Endothelial cell (in vitro differentiated cells): ENCODE measurements at places on chromosomes 13 and 19.

DNA sequence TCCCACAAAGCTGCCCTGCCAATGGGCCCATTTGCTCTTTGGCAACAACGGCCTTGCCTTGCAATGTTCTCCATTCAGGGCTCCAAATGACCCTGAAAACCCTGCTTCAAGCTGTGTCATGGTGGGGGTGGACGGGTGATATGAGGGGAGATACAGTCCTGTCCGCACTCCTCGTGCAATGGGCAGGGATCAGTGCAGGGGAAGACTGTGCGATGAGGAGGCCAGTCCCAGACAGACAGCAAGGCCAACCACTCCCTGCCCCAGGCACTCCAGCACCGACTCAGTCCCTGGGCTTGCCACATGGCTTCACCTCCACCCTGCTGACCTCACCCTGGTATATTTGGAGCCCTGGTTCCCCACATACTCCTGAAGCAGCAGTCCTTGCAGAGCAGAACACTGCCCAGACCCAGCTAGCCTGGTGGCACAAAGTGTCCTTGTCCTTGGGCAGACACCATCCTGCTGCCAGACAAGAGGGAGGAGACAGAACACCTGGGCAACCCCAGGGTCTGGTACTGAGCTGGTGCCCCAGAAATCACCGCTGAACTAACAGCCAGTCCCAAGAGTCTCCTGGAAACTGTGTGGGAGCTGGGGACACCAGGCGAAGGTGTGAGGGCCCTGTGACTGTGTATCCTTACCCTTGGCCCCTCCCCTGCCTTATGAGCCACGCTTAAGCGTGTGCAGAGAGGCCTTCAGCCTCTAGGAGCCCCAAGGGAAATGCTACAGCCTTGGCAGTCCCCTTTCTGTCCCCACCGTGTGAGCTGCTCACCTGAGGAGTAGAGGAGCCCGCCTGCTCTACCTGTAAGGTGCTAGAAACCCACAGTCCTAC lies 9.1 kb upstream of the SLC35E1 start:
- DNase-seq, result no peak

DNA sequence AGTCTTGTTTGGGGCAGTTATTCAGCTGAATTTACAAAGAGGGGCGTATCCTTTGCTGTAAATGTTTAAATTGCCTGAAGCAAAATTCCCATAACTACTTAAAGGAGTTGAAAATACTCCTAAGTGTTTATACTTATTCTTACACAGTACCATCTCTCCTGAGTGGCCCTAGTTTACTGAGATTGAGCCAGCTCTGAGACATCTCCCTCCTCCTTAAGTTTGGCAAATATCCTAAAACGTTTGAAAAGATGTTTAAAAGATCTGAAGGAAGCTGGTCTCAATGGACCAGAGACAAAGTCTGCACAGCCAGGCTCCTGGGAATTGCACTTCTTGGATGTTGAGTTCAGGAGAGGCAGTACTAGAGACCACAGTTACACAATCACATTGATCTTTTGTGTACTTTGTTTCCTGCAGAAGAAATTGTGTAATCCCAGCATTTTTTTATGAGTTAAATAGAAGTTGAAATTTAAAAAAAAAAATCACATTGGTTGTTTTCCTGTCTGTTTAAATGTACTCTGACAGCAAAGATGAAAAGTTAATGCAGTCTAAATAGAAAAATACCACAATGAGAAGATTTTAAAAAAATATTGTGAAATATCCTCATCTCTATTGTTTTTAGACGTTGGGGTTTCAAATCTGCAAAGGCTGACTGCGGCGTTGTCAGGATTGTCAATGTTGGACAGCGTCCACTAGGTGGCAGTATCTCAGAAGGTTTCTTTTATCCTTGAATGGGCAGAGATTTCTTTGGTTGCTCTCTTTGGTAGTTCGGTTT lies 20.7 kb downstream of the TNFSF11 start:
- DNase-seq, result peak; percentile 56

- no peak for DNase-seq
These were observed 42.9 kb upstream of the URAD start for GRCh38 chr13:28031220-28031895.

- peak; percentile 81 for DNase-seq
These were observed 5.0 kb downstream of the ZSCAN5A start for GRCh38 chr19:56309511-56310185.

- DNase-seq, result no peak
These were observed 5.0 kb downstream of the TDRD3 start for GRCh38 chr13:60402022-60402421.

DNA sequence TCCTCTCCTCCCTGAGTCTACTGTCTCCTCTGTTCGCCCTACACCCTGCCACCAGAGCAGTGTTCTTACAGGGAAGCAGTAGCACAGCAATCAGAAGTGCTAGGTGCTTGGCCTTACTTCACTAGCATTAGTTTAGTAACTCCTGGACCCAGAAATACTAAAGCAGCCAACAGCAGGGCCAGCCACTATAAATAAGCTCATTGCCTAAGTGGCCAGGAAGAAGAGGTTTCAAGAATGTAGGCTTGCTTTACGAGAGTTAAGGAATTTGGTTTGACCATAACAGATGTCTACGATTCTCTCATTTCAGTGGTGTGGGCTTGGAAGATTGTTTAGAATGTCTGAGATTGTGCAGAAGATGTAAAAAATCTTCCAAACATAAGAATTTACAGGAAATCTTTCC lies 103.3 kb downstream of the ZAR1L start:
- no peak for DNase-seq

GRCh38 chr13:85990397-85990796 lies 191.2 kb upstream of the SLITRK6 start:
- no peak for DNase-seq

DNA sequence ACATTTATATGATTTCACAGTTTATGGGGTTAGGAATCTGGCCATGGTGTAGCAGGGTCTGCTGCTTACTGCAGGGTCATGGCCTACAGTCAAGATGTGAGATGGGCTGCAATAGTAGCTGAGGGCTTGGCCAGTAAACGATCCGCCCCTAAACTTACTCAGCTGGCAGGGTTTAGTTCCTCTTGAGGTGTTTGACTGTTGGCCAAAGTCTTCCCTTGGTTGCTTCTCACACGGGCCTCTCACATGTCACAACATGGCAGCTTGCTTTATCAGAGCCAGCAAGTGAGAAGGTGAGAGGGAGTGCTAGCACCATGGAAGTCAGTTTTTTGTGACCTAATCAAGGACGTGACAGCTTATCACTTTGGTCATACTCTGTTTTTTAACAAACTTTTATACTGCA lies 77.1 kb downstream of the DNAJC3 start:
- no peak for DNase-seq

DNA sequence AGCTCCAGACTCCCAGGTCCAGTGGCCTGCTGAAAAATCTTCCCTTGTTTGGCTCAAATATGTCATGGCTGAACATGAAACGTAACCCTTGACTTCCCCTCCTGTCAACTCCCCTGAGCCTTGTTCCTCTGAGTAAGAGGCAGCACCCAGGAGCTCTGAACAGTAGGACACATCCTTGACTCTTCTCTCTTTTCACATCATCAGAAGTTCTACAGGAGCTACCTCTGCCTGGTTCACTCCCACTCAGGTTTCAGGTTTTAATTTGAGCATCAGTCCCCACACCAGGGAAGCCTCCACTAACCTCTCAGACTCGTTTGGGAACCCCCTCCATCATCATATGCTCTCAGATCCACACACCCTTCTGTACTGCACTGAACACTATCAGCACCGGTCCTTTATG lies 30.3 kb downstream of the ZNF823 start:
- DNase-seq, result no peak

- DNase-seq, result no peak
These were observed 553.5 kb downstream of the DCT start for GRCh38 chr13:93925990-93926389.

DNA sequence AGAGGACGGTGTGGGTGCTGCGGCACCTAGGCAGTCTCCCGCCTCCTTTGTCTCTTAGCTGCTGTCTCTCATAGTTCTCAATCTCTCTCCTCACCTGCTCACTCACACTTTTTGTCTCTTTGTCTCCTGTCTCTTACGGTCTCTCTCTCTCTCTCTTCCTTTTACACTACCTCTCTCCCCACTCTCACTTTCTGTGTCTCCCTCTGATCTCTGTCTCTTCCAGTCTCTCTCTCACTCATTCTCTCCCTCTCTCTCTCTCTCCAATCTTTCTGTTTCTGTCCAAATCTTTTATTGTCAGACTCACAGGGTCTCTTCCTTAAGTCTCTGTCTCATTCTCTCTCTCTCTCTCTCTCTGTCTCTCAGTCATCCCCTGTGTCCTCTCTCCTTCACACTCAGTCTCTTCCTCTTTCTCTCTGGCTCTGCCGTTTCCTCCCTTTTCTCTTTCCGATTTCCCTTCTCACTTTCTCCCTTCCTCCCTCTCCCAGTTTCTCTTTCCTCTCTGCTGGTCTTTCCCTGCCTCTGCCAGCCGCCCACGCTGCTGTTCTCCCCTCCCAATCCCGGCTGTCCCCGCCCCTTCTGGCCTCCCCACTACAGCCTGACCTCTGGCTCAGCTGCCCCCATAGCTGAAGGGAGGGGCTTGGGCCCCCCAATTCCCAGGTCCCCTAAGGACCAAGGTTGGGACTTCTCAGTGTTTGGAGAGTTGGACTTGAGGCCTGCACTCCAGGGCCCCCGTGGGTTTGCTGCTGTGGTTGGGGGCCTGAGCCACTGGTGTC lies at the start of gene PLEKHA4:
TSS of gene PLEKHA4 (minus strand) at position 504 of the 773 bp plus-strand sequence. CDS start 997 bp downstream, outside the sequence.
- DNase-seq, result peak; percentile 26

- no peak for DNase-seq
These were observed 857.4 kb downstream of the EFNB2 start for GRCh38 chr13:105678072-105678471.

DNA sequence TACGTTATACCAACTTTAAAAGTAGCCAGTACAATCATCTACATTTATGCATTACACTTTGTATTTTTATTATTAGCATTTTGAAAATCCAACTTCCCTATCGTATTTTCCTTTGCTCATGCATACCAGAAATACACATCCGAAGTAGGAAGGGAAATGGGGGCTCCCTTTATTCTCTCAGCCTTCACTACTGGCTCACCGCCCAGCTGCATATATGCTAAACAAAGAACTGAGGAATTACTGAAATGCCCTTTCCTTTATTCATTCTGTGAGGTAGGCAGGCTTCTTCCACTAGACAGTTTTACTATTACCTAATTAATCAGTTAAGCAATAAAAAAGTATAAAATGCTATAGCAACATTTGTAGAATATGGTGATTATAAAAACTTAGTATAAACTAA lies 291.6 kb downstream of the KLF12 start:
- DNase-seq, result no peak

DNA sequence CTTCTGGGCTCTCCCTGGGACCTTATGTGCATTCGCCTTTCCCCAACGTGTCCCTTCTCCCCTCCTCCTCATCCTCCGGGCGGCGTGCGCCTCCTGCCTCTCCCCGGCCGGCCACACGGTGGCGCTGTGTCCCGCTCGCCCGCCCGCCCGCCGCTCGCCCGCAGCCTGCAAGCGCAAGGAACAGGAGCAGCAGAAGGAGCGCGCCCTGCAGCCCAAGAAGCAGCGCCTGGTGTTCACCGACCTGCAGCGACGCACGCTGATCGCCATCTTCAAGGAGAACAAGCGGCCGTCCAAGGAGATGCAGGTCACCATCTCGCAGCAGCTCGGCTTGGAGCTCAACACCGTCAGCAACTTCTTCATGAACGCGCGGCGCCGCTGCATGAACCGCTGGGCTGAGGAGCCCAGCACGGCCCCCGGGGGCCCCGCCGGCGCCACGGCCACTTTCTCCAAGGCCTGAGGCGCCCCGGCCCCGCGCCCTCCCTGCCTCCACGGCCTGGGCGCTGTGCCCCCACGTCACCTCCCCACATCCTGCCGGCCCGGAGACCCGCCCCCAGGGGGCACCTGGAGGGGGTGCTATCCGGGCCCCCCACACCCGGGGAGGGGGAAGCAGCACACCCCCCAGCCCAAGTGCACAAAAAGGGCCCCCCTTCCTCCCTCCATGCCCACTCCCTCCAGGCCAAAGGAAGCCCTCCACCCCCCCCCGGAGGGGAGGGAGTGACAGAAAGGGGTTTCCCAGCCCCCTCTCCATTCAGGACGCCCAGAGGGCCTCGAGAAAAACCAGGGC lies 21.9 kb downstream of the ONECUT3 start:
- no peak for DNase-seq

GRCh38 chr19:35793381-35794165 lies 18.2 kb downstream of the ARHGAP33 start:
- no peak for DNase-seq

- no peak for DNase-seq
These were observed 37.1 kb upstream of the CNMD start for GRCh38 chr13:52776726-52777125.

- no peak for DNase-seq
These were observed 313.2 kb downstream of the SHISA2 start for GRCh38 chr13:25738342-25739196.

- peak; percentile 45 for DNase-seq
These were observed 722 bp downstream of the COLGALT1 start for GRCh38 chr19:17555929-17556813.

GRCh38 chr13:36355632-36356031 lies 9.4 kb upstream of the SPART start:
- no peak for DNase-seq

DNA sequence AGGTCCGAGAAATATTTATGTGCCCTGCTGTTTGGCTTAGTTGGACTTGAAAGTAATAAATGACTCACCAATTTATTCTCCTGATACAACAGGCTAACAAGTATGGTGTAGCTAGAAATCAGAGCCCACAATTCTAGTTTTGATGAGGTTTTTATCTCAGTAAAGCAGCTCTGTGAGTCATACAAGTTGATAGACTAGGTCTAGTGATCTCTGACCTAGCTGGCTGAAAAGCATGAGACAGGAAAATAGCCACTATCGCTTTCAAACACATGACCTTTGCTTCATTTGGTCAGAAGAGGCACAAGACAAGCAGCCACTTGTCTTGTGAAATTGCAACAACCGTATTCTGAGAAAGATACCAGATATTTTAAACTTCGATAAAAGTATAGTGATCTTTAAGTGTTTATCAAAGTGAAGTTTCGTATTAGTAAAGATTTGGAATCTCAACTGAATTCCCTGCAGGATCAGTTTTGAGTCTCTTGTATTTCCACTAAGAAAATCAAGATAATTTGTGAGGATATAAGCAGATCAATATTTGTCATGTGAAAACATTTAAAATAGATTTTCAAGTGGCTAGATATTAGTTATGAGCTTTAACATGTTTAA lies 126.7 kb downstream of the MAB21L1 start:
- DNase-seq, result no peak

DNA sequence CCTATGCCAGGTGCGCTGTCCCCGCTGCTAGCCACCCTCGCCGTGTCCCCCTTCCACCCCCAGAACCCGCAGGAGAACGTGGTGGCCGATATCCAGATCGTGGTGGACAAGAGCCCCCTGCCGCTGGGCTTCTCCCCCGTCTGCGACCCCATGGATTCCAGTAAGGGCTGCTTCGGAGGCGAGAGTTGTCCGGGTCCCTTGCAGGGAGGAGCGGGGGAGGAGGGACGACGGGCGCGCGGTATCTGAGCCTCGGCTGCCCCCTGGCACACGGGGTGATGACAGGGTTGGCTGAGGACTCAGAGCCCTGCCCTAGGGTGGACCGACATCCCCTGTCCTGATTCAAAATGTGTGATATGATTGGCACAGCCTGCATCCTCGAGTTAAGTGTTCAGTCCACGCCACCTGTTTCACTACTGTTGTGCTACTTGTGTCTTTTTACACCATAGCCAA lies 653 bp downstream of the MVB12A start:
- peak; percentile 40 for DNase-seq

GRCh38 chr19:16398530-16399249 lies 73.1 kb downstream of the EPS15L1 start:
- no peak for DNase-seq
